COR-L47 (cell line): ENCODE measurements at places on chromosomes 2 and 18.
A peak's percentile ranks its signal among the peaks of the same experiment; 100 is the strongest.

DNA sequence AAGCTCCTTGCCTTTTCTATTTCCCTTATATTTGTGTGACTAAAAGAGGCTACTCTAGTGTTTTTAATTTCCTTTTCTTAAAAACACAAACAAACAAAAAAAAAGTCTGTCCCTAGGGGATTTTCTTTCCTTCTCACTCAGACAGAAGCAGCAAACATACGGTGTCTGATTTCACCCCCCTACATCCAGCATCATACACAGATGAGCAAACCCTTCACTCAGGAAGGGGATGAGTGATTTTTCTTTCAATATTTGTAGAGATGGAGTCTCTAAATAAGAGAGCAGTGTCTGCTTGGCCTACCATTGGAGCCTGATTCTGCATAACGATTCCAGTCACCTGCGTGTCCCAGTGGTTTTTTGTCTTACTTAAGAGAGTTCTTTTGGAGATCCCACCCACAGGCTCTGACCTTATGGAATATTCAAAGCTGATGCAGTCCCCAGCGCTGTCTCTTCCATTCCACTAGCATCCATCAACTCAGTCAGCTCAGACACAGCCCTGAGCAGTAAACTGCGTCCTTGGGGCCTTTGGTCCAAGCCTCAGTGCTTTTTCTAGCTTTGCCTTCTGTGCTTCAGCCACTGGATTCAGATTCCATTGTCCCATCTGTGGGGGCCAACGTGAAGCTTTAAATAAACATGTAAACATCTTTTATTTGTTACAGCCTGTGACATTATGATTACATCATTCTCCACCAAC is 52.6 kb upstream of the TPO start:
- DNase-seq: no peak

DNA sequence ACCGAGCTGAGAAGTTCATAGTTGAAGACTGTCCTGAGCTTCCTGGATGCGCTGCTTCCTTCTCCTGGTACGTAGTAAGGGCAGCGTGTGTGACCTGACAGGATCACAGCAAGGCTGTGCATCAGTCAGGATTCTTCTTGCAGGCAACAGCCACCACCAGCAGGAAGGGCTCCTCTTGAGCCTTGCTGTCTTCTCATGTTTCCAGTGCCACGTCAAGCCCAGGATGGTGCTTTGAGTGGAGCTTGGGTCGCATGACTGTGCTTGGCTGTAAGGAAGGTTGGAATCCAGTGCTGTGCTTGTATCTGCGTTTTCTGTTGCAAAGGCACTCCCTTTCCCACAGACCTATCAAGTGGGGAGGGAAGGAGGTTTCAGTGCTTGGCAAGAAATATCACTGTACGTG is 194.3 kb downstream of the LDLRAD4 start:
- DNase-seq: no peak

- no peak for DNase-seq
These were observed 856.4 kb downstream of the RNF144A start for GRCh38 chr2:7773362-7774360.

GRCh38 chr18:62967089-62967488 is 251.7 kb downstream of the PHLPP1 start:
- no peak for DNase-seq

DNA sequence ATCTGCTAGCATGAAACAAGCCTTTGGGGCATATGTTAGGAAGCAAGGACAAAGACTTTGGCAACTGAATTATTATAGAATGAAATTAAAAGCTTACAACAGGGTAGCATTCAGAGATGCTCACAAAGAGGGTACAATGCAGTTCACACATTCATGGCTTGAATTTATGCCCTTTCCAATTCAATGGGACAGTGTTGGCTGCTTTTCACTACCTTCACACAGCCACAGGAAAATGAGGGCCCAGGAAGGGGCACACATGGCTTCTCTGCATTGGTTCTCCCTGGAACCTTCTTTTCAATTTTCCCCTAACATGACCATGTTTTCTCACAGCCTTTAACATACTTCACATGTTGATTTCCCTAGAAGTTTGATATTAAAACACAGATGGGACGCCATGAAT is 978.1 kb downstream of the TMEM182 start:
- DNase-seq: no peak

DNA sequence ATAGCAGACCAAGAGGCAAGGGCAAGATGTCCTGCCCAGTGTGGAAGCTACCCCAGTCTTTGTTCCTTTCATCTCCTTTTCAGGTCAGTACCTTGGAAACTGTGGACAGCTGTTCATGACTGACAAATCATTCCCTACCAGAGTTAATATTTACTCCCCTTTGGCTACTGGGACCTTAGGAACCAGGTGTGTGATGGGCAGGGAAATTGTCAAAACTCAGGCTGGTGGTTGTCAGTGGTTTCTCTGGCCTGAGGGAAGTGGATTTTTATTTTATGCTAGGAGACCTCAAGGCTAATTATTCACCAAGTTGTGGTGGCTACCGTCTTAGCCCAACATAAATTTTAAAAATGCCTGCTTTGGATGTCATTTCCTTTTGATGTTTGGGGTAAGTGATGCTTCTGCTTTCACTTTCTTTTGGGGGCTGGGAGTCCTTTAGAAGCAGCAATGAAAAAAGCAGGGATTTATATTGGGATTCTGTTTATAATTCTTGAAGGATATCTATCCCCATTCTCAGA is 119.3 kb downstream of the SETBP1 start:
- no peak for DNase-seq

DNA sequence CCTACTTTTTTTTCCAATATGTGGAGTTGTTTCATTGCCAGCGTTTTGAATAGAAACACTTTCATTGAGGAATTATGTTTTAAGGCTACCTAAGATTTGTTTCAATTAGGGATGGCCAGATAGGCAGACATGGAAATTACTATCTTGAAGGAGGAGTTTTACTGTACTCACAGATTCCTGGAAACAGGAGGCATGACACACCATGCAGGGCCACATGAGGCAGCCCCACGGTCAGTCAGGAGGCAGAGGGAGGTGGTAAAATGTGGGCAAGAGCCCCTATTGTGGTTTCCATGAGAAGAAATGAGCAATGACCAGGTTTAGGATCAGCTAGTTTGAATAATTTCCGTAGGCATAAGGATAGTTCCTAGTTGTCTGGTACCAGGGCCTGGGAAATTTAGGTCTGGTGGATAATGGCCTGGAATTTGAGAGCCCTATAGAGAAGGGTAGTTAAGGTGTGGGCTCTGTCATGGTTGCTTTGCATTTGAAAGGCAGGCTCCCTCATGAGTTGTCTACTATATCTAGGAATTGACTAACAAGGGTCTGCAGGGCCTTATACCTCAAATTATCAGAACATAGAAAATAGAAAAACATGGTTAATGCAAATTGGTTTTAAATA is 360.0 kb upstream of the KCNJ3 start:
- DNase-seq: no peak

- no peak for DNase-seq
These were observed 1.4 kb downstream of the KRCC1 start for GRCh38 chr2:88053934-88054781.

DNA sequence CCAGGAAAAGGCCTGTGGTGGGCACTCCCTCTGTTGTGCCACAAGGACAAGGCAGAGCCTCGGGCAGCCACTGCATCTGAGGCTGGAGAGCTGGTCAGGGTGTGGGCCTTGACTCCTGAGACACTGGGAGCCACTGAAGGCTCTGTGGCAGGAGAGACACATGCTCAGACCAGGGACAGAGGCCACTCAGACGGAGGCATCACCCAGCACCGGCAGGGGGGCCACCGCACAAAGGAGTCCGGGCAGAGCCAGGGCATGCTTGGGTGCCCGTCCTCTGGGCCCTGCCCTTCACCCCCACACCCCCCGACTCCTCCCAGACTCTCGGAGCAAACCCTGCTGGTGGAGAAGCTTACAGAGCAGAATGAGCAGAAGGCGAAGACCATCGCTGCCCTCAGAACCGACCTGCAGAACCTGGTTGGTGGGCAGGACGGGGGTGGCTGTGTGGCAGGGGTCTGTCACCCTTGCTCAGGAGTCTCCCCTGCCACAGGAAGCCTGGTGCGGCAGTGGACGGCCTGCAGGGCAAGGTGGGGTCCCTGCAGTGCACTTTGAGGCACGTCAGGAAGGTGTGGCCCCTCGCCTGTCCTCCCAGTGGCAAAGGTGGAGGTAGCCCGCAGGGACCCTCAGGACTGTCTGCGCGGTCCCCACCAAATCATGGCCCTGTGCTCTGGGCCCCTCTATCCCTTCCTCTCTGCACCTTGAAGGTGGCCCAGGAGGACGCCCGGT is 26.0 kb downstream of the CROCC2 start:
- no peak for DNase-seq

GRCh38 chr2:240402566-240403272 is 32.7 kb upstream of the GPC1 start:
- DNase-seq: no peak

DNA sequence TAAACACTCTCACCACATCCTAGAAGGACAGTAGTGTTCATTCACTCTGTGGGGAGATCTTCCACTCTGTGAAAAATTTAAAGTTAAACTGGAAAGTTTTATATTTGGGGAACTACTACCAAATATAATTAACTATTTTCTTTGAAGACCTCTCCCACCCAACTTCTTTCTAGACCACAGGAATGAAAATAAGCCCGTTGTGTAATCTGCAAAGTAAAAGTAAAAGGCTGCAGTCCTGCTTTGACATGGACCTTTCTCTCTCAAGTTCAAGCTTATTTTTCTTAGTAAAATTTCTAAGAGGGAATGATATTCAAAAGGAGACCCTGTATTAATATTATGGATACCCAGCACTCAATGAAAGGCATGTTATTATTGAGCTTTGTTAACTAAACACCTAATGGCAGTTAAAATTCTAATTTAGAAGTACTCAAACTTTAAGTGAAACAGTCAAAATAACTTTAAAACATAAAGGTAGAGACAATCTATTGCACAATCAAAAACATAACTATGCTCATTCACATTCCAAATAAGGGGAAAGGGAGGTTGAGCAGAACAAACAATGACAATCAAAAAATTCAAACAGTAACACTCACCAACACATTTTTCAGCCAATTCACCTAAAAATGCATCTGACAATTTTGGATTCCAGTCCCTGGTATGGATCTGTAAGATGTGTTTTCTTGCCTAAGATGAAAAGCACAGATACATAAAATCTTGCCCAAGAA is 98.5 kb downstream of the ATAD2B start:
- DNase-seq: no peak

DNA sequence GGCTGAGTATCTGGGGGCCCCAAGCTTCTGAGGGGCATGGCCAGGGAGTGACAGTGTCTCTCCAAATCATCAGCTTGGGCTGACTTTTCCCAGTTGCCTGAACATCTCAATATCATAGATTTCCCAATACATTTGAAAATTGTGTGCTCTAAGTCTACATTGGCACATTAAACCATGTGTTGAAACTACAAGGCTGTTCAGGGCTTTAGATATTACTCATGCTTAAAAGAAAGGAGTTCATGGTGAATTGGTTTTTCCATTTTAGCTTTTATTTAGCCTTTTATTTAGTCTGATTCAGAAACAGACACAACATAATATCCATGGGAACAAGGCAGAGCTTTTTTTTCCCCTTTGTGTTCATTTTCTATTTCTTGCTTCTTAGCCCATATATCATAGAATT is 49.9 kb upstream of the GALR1 start:
- no peak for DNase-seq

DNA sequence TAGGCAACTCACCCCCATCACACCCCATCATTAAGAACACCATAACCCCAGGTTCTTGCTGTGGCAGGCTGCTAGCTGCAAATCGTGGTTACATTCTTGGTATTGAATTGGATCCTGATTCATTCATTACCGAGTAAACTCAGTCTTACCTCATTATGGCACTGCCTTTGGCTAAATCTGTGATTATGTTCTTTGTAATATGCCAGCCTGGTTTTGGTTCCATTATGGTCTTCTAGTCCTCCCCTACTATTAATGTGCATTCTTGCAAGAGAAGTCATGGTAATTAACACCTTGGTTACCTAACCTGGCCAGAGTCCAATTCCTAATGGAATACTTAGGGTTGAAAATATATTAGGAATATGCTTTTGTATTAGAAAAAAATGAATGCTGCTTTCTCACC is 258.9 kb upstream of the APCDD1 start:
- DNase-seq: peak; percentile 72

GRCh38 chr2:20539776-20540586 is 93.1 kb downstream of the RHOB start:
- DNase-seq: no peak

- DNase-seq: no peak
These were observed 576.2 kb downstream of the METTL4 start for GRCh38 chr18:1995041-1995612.

GRCh38 chr2:43738257-43738656 is 35.6 kb upstream of the DYNC2LI1 start:
- DNase-seq: no peak

GRCh38 chr2:127811397-127812321 is 688 bp upstream of the WDR33 start:
- DNase-seq: no peak

- DNase-seq: no peak
These were observed 10.2 kb upstream of the ATRAID start for GRCh38 chr2:27201675-27202074.

DNA sequence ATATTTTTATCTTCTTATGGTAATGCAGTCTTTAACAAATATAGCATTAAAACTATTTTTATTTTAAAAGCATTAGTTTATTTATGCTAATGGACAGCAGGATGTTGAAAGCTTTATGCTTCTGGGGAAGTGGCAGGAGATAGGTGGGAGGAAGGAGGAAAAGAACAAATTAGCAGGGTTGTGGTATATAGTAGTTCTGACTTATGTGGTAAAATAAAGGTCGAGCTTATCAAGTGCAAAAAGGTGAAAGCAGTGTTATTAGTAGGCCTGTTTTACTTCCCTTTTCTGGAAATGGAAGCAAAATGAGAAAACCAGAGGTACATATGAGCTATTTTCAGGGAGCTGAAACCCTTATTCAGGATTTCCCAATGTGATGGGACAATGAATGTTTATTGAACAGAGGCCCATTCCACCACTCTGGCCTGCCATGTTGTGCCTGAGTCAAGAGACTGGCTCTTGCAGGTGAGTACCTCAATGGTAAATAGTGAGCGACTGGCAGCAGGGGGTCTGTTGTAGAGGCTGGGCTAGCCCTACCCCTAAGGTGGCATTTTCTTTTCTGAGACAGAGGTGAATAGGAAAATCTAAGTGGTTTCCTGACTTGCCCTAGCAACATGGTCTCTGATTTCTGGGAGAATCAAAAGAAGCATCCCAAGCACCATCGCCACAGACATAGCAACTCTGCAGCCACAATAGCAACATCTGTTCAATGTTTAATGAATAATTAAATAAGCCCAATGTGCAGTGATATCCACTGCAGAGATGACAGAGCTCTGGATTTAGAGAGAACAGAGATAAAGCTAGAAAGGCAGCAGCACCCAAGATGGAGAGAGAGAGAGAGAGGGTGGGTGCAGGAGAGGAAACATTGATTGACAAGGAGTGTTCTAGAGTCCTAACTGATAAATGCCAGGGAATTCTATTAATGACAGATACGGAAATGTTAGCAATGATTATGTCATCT is 119.7 kb downstream of the UPP2 start:
- DNase-seq: no peak

DNA sequence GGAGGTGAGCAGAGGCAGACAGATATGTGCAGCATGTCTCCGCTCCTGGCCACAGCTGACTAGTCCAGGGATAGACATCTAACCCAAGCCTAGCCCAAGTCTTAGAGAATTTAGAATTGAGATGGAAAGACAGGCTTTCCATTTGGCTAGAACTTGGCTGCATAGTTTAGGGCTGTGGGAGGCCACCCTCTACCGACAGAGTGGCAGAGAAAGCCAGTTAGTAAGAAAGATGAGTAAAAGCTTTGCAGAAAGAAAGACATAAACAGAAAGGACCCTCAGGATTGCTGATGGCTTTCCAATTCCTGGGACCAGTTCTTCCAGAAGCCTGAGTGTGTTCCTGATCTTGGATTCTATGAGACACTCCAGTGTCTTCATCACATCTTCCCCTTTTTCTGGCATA is 62.1 kb downstream of the DYM start:
- DNase-seq: no peak

- no peak for DNase-seq
These were observed 360.0 kb downstream of the RND3 start for GRCh38 chr2:150127346-150127990.
